Stomach (tissue), 19 donors: ENCODE measurements at places on chromosomes 13 and 19. TPM values are rescaled to one million over a fixed set of nuclear protein-coding genes. Genes with fewer than 3 reads are reported as not detected.

GRCh38 chr19:38877781-38878574 is at the start of gene RINL:
Gene RINL, minus strand, starts transcription at chr19:38878275. Its CDS starts 1,533 bp downstream, at chr19:38876742.
- H3K4me3 ChIP-seq: peak within 1 kb of the TSS; percentile 17
- peaks cover 4% of the 10 kb centered on the region for H3K4me1 ChIP-seq
- peak; percentile 86 for DNase-seq
- peak within 1 kb of the TSS; percentile 84 for H3K27ac ChIP-seq

DNA sequence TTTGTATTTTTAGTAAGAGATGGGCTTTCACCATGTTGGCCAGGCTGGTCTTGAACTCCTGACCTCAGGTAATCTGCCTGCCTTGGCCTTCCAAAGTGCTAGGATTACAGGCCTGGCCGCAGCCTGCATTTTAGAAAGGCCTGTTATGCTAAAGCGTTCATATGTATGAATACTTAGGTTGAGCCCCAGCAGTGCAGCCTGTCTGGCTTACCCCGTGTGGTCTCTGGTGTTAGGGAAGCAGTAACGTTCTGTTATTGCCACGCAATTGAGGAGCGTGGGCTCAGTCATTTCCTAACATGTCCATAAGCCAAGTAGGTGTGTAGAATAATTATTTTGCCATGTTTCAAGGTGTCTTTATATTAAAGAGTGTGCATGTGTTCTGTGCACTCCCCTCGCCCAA is 14.3 kb downstream of the HNRNPM start:
- H3K4me3 ChIP-seq: no peak overlapping the region
- H3K27me3 ChIP-seq: no peaks in the 10 kb centered on the region
- H3K4me1 ChIP-seq: peaks cover 62% of the 10 kb centered on the region

DNA sequence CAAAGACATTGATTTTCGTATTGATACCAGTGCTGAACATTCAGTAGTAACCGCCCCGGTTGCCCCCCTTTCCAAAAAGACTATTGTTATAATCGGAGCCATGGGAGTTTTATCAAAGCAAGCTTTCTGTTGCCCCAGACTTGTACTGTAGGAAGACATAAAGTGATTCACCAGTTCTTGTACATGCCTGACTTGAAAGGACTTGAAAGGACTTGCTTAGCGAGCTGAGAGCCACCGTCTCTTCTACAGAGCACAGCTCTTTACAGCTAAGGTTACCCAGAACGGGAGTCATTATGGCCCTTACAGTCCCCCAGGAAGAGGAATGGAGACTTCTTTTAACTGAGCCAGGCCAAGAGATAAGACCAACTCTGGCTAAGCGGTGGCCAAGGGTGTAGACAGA is 5.1 kb downstream of the ZNF816 start:
- DNase-seq: no peak
- no peak overlapping the region for H3K4me3 ChIP-seq
- no peaks in the 10 kb centered on the region for H3K27me3 ChIP-seq
- peaks cover 75% of the 10 kb centered on the region for H3K36me3 ChIP-seq

DNA sequence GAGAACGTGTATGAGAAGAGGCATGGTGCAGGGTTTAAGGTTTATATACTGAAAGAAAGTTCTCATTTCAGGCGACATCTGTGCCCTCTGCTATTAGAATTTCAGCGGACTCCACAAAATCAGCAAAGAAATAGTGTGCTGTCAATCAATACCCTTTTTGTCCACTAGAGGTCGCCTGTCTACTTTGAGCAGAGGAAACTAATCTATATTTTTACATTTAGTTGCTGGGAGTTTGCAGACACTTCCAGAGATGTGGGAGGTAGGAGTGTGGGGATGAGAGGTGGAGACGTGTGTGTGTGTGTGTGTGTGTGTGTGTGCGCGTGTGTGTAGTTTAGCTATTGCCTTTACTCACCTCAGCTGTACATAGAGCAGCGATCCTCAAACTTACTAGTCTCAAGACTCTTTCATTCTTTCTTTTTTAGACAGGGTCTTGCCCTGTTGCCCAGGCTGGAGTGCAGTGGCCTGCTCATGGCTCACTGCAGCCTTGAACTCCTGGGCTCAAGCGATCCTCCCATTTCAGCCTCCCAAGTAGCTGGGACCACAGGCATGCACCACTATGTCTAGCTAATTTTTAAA is 9.7 kb downstream of the INAFM1 start:
- H3K27me3 ChIP-seq: no peaks in the 10 kb centered on the region
- DNase-seq: peak; percentile 86
- no peak overlapping the region for H3K27ac ChIP-seq
- H3K4me3 ChIP-seq: no peak overlapping the region

OR7C1 gene
- not detected for total RNA-seq
